ENCODE measurements at places on chromosomes 16 and 17.

DNA sequence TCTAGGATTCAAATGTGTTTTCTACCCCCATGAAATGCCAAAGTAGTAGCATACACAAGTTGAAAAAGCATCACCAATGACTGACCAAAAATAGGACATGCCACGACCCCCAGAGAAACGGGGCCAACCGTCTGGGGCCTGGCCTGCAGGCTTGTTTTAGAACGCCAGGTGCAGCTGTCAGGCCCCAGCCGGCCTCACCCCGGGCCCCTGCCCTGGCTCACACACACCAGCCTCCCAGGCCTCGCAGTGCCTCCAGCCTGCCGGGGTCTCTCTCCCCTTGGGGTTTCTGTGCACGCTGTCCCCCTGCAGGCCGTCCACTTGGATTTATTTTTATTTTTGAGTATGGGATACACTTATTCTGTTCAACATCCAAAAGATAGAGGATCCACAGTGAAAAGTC is 7.9 kb downstream of the KATNB1 start:
- DNase-seq: no peak

DNA sequence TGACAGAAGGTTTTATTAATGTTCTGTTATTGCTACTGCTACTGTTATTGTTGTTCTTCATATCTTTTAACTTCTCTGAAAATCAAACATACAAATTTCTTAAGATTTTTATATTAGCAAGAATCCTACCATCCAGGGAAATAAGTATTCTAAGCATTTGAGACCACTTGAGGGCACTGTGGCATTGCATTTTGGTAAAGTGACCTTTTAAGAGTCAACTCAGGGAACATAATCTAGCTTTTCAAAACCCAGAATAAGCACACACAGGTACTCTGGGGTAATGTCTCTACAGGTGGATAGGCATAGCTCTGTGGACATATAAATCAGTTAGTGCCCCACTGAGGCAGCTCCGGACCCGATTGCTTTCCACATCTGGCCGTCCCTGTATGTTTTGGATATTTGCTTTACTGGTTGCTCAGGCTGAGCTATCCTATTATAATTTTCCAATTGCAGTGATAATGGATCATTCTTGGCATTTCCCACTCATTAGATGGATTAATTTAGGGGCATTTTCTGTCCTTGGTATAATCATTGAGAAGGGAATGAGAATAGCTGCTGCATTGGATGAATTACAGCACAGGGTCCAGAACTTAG is 1425.1 kb upstream of the CDH8 start:
- DNase-seq: no peak

- DNase-seq: peak; percentile 55
Observed at GRCh38 chr17:38735161-38735997, 5.2 kb downstream of the CISD3 start.

DNA sequence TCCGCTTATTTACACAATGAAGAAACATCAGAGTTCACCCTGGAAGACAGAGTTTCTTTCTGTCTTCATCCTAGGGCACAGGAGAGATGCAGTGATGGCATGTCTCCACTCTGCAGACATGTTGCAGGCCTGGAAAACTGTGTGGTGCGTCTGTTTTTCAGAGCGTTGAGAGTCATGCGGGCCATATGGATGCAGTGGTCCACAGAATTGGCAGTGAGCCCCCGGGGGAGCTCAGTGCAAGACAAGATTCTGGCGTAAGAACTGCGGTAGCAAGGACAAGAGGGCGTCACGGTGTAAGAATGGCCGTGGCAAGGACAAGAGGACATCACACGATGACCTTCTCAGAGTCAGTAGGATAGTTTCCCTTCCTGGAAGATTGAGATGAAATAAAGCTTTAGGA is 654.0 kb downstream of the MAF start:
- no peak for DNase-seq

DNA sequence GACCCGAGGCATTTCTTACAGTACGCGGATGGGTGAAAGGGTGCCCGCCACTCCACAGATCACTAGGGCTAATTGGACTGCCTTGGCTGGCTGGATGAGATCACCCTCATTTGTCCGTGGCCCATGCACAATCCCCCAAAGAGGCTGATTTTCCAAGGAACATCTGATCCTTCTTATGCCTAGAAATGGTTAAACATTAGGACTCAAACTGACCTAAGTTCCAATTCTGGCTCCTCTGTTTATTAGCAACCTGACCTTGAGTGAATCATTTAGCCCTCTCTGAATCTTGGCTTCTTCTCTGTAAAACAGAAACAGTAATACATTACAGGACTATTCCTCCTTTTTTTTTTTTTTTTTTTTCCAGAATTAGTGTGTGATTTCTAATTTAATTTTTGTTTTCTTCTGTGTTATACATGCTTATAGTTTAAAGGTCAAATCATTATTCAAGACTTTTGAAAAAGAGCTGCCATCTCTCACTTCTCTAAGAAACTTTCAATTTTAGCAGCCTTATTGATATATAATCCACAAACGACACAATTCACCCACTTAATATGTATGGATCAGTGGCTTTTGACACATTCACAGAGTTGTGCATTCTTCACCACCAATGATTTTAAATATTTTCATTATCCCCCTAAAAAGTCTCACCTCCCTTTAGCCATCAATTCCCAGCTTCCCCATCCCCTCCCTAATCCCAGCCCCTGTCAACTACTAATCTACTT is 45.4 kb upstream of the TMEM132E start:
- no peak for DNase-seq

- no peak for DNase-seq
Observed at GRCh38 chr16:67666032-67666551, 458 bp downstream of the ENKD1 start.

GRCh38 chr17:58059141-58059540 is 24.1 kb upstream of the DYNLL2 start:
- DNase-seq: no peak

DNA sequence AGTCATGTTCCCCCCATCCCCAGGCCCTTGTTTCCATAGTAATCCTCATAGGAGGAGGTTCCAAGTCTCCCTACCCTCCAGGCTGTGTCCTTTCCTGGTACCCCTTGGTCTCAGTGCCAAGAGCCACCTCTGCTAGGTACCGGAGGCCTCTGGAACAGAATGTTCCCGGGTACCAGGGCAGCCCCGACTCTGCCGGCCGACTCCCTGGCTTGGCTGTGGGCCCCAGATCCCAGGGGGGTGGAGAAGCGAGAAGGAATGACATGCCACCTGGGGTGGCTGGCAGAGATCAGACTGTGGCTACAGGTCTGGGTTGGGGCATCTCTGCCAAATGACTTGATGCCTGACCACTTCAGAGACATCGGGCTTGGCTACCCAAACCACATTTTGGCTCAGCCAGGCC is 3.6 kb downstream of the STAC2 start:
- no peak for DNase-seq

DNA sequence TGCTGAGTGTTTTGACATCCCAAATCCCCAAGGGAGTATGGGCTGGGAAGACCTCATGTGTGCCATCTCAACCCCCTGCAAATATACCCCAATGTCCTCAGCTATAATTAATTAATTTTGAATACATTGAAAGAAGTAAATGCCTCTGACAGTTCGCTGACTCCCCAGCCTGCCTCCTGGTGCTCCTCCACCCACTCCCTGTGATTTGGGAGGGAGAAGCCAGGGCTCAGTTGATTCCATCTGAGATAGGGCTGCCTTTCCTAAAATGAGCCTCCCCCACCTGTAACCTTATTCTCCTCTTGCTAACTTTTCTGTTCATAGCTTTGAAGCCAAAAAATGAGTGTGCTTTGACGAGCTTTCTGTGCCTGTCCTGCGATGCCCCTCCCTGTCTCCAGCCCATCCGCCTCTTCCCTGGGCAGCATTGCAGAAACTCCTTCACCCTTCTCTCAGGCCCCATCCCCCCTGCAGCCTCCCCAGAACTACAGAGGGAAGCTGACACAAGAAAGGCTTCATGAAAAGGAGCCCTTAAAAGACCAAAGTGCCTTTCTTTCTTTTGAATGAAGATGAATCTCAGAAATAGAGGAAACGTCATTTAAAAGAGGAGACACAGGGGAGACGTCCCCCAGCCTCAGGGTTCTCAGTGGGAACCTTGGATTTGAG is 70.3 kb downstream of the HLF start:
- no peak for DNase-seq

GRCh38 chr16:2952679-2953078 is 11.4 kb upstream of the KREMEN2 start:
- DNase-seq: no peak

DNA sequence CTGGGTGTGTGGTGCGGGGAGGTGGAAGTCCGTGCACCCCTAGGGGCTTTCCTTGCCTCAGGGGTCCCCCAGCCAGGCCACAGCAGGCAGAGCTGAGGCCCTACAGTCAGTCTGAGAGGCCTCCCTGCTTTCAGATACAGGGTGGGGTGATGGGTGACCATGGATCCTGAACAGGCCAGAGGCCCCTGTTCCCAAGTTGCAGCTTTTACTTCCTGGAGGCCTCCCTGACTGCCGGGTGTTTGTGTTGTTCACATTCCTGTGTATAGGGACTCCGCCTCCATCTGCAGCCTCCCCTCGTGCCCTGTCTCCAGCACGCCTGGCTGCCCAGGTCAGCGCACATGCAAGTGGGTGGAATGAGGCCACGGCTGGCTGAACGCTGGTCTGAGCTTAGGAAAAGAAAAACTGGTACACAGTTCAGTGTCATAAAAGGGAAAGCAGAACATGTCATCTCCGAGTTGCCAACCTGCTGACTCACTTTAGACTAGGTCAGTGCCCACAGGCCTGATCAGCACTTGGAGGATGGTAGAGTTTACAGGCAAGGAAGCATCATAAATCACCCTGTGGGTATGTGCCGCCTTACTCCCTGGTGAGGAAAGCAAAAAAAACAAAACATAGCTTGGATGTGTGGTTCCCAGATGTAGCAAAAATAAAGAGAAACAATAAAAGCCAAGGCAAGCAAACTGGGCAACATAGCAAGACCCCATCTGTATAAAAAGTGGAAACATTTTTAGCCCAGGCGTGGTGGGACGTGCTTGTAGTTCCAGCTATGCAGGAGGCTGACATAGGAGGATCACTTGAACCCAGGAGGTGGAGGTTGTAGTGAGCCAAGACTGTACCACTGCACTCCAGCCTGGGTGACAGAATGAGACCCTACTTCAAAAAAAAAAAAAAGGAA is 6.2 kb upstream of the SLC7A6 start:
- no peak for DNase-seq
